ENCODE measurements at places on chromosomes 4 and X.

DNA sequence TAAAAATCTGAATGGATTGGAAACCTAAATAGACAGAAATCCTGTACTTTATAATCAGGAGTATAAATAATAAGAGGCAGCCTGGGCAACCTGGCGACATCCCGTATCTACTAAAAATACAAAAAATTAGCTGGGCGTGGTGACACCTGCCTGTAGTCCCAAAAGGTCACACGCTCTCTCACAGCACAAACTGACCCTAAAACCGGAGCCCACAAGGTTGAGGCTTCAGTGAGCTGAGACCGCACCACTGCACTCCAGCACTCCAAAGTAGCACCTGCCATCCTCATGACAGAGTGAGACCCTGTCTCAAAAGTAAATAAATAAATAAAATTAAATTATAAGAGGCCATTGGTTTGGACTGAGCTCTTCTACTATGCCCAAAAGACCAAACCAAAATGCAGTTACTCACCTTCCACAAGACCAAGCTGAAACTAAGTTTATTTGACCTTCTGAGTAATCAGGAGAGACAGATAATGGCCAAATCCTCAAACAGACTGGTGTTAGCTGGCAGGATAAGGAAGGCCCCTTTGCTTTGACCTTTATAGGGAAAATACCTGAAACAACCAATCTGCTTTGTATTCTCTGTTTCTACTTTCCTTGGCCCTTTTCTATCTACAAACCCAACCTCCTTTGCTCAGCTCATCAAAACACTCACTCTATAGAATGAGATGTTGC is 3.2 kb upstream of the GRSF1 start:
- DNase-seq: no peak

- no peak for DNase-seq
Measured at GRCh38 chr4:82495666-82496065, 65.3 kb downstream of the ENOPH1 start.

GRCh38 chr4:1283711-1284110 is 6.0 kb upstream of the MAEA start:
- no peak for DNase-seq

GRCh38 chr4:36322921-36323354 is 41.5 kb downstream of the DTHD1 start:
- no peak for DNase-seq

- no peak for DNase-seq
Measured at GRCh38 chrX:84873176-84873575, 130.5 kb upstream of the APOOL start.

DNA sequence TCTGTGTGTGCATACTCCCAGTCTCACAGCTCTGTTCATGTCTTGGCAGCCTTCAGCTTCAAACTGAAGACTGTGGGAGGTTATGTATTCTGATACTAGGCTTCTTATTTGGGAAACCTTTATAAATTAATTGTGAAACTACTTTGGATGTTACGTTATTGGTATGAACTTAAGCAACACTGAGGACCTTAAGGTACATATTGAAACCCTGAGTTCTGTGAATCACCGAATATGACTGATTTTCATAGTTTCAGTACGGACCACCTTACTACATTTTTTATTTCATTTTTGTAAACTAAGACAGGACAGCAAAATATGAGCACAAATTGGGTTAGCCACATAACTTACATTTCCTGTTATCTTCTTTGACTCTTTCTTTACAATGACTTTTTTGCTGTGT is 498.4 kb downstream of the PDGFC start:
- DNase-seq: no peak

DNA sequence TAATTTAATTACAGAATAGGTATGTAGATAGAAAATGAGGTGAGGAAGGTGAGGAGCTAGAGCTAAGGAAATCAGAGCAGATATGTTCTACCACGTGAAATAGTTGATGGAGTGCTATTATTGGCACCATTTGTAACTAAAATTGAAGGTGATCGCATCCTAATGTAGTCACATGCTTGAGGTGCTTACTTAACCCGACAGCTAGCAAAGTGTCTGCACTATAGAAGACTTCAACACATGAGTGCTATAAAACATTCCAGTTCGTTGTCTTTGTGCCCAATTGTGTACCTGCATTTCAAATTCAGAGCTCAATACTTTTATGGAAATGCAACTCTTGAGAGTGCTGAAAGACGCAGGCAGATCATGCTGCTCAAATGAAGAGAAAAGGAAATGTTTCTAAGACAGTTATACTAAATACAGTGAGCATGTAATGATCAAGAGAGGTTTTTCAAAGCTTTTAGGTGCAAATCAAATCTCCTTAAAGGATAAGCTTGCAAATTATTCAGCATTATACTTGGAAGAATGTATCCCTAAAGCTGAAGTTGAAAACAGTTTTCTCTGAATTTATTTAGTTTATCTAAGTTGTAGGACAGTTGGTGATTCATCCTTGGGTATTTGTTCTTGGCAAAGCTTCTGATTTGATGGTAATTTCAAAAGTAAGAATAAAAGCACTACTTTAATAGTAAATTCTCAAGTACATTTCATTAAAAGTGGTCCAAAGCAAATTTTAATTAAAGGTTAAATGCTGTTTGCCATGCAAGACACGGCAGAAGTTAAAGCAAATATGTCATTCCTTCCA is 223.9 kb upstream of the EPHA5 start:
- DNase-seq: no peak

DNA sequence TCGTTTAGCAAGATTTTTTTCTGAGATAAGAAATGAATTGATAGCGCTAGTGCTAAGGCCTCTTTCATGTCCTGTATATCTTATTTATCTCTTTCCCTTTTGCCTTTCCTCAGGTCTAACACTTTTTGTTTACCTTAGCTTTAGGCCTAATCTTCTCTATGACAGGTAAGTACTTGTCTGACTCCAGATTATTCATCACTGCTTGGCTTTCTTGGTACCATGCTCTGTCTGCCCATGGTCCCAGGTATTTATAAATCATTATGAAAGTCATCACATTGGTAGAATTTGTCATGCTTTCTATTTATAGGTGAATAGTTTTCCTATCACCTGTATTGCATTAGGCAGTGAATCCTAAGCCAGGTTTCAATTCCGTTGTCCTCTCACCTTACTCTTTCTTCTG is 99.5 kb upstream of the CTSO start:
- DNase-seq: no peak

DNA sequence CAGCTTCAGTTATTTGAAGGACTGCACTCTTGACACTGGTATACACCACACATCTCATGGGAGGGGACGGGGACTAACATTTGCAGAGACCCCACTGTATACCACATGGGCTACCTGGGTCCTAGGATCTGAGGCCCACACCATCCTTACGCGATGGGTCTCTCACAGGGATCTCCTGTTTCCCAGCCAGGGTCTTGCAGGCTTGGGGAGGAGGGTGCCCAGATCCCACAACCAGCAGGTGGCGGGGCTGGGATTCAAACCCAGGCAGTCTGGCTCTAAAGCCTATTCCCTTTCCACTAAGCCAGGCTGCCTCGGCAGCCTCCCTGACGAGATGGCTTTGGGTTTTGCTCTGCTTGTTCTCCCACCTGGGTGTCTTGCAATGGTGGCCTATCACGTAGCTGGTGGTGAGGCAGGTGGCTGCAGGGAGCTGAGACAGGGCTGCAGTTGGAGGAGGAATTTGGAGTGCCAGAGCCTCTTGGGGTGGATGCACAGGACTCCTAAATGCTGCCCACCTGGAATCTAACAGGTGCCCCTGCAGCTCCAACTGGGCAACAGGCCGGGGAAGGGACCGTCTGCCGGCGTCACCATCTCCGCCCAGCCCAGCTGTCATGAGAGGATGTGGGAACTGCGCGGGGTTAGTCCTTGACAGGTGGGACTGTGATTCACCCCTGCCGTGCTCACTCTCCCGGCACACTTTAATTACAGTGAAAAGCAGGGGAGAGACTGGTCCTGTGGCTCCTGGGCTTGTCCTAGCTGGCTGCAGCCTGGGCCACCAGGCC is 110.7 kb downstream of the PSAPL1 start:
- no peak for DNase-seq

DNA sequence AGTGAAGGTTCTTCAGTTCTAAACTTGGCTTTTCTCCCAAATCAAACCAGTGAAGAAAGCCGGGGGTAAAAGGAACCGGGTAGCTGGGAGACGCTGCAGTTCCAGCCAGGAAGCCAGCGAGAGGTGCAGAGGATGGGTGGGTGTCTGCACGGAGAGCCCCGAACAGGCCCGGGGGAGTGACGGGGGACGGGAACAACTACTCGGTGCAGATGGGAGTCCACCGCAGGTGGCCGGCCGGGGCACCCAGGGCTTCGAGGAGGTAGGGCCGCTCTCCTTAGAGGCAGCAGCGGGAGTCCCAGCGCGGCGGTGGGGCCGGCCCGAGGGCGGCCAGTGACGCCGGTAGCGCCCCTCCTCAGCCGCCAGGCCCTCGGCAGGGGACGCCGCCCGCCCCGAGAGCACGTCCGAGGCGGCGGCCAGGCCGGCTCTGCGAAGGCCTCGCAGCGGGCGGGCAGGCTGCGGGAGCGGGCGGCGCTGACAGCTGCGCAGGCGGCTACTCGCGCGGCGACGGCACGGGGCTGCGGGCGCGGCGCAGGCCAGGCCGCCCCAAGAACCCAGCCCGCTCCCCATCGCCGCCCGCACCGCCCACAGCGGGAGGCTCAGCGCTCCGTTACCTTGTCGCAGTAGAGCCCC is 449 bp downstream of the FBXL5 start:
- no peak for DNase-seq

DNA sequence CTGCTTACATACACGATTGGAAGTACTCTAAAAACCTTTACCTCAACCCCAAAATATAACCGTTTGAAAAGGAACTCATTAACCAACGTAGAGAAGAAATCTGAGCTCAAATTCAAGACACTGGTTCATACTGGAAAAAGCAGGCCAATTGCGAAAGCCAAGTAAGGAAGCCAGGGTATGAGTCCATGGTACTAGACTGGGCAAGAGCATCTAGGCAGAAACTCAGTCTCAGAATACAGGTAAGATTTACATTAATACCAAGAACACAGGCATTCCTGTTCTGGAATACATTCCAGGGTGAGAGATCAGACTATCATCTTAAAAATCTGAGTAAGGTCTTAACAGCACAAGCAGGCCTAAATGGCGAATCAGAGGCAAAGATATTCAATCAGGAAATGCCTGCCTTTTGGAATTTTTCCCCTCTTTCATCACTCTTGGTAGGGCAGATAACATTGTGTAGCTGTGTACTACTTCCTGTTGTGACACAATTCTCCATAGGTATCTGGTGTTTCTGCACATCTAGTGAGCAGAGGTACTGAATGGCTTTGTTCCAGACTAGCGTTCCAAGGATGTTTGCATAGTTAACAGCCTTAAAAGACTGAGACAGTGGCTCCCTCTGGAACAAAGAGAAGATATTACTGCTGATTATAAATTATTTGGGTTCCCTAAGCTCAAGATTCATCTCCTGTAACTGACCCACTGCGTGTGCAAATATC is 311.3 kb downstream of the PCDH19 start:
- DNase-seq: no peak

DNA sequence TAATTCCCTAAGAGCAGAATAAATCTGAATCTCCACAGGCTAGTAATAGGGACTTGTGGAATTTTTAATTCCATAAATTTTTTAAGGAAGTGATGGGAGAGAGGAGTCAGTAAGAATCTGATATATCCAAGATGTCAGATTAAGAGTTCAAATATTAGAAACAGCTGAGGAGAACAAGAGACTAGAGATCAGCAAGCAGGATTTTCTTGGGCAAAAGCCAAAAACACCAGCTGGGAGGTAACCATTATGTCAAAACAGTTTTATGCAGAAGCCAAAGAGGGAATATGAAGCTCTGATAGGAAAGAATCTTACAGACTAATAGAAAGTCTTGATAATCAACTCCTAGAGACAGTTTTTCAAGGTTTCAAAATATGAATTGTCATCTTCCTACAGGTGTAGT is 72.2 kb upstream of the RBPJ start:
- DNase-seq: no peak

- DNase-seq: no peak
Measured at GRCh38 chr4:12861422-12861821, 622.7 kb downstream of the RAB28 start.

DNA sequence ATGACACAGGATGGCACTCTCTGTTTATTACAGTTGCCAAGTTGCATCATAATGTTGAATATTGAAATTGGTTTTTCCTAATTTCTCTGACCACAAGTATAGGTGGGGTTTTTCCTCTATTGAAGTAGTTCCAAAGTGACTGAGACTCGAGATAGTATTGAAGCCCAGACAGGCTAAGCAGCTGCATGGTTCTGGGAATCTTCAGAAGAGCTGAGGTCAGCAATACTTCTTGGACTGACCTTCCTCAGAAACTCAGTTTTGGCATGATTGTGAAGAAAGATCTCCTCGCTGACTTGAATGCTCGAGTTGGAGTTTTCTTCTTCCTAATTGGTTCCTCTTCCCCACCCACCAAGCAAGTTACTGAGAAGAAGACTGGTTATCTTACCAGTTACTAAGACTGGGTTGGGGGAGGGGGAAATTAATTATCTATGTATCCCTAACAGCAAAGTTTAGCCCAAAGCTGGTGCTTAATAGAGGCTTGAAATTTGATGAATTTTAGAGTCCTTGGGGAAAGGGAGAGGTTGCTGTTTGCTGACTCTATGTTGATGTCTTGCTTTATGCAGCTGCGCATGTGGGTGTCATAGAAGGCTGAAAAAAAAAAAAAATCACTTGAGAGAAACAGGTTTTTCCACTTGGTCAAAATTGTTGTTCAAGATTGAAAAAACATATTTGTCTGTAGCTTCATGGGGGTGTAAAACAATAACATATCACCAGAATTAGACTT is 91.1 kb downstream of the P2RY10 start:
- no peak for DNase-seq

DNA sequence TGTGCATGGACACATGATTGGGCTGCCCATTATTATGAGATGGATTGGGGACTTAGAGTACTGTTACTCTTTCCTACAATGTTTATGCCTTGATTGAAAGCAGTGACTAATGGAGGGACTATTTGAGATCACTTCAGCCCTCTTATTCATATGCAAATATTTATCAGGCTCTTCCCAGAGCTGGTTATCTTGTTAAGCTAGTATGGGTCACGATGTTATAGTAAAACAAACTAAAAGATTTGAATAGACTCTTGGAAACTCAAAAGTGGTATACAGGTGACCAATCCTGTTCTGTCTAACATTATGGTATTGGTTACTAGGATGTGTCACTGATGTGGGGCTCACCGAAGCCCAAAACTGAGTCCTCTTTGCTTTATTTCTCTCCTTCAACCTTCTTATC is 306.2 kb upstream of the CASK start:
- no peak for DNase-seq

DNA sequence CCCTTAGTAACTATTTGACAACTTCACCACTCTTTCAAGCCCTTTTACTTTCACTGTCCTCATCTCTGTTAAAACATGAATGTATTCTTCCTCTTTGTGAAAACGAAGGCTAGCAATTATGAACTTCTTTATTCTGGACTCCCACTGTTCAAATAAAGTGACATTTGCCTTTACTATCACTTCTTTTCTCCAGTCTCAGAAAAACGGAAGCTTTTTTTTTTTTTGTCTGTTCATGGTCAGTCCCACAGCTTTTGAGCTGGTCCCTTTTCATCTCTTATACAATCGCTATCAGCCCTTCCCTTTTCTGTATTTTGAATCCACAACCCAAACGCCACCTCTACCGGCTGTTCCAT is 327.7 kb downstream of the DKK2 start:
- no peak for DNase-seq

- no peak for DNase-seq
Measured at GRCh38 chr4:183522821-183523220, 18.0 kb downstream of the ING2 start.

- DNase-seq: no peak
Measured at GRCh38 chr4:183871581-183871980, 33.5 kb upstream of the STOX2 start.

- no peak for DNase-seq
Measured at GRCh38 chr4:3111461-3111860, 37.0 kb downstream of the HTT start.

GRCh38 chr4:1201851-1202525 is 29.6 kb upstream of the SPON2 start:
- no peak for DNase-seq
